Activated CD4-positive, CD25-positive, alpha-beta regulatory T cell (primary cell): ENCODE measurements at places on chromosomes 16 and 17.

DNA sequence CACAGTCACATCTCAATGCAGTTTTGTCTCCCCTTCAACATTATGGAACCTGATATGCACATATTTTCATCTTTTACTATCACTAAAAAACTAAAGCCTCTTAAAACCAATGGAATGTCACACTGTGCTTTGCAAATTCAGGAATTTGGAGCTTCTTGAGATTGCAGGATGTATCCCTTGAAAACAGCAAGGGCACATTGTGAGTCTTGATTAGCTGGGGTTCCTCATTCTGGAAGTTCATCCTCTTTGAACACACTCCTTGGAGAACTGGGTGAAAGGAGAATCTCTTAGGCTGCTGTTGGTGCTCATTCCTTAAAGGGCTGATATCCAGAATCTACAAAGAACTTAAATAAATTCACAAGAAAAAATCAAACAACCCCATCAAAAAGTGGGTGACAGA lies 21.1 kb upstream of the MYOCD start:
- no peak for DNase-seq

- no peak for DNase-seq
Observed at GRCh38 chr17:9170853-9171252, 149.5 kb downstream of the NTN1 start.

- DNase-seq, result no peak
Observed at GRCh38 chr17:42002792-42003301, 14.4 kb downstream of the DNAJC7 start.

- no peak for DNase-seq
Observed at GRCh38 chr16:58118801-58119508, 10.2 kb downstream of the CFAP20 start.
